ENCODE measurements at places on chromosomes 7 and 10.

DNA sequence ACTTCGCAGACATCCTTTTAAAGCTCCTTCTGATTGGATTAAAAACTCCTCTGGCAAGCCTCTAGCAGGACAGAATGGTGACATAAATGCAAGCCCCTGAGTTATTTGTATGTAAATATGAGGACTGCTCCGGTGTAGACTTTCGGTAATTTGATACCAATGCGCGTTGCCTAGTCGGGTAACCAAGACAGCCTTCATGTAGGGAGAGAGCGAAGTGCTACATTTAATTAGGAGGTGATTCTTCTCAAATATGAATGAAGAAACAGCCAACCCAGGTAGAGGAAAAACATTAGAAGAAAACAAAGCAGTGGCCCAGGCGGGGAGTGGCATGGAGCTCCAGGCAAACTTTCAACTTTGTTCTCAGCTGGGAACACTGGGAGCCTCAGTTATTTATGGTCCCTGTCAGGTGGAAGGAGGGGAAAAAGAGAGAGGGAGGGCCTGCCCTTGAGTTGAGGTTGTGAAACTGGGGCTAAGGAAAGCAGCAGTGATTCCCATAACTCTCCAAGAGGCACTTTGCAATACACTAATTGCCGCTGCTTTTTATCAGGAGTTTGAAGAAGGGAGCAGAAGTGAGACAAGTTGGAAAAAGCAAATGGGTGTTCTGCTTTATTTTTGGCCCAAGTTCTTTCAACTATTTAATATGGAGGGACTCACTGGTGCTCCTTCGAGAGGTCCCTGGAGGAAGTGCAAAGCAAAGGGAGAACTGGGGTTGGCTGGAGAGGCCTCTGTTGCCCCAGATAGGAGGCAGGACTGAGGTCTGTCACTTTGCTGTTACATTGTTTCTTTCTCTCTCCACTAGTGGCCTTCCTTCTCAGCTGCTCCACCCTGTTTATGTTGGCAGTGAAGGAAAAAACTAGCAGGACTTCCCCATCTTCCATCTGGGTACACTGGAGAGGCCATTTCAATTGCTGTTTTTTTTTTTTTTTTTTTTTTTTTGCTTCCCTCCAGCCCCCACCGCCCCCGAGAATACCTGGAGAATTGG is 234.6 kb upstream of the CCDC6 start:
- no peak for DNase-seq

DNA sequence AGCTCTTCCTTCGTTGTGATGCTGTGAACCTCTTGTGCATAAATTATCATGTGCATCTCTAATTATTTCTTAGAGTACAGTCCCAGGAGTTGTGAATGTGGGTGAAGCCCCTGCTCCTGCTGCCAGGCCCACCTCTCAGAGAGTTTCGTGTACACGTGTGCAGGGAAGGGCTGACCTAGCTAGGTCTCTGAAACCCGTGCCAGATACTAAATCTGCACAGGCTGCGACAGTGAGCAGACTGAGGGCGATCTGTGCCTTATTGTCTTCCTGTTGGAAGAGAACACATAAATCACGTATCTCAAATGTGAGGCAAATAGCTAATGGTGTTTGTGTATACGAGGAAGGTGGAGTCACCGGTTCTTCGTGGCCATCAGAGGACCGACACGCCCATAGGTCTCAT is 71.8 kb upstream of the DNAJB6 start:
- DNase-seq: no peak

GRCh38 chr7:132723506-132724081 is 147.3 kb upstream of the PLXNA4 start:
- DNase-seq: no peak

GRCh38 chr10:3874990-3875841 is 90.2 kb upstream of the KLF6 start:
- DNase-seq: peak; percentile 30

- no peak for DNase-seq
These were observed 2.9 kb downstream of the PKD2L1 start for GRCh38 chr10:100327007-100327717.

DNA sequence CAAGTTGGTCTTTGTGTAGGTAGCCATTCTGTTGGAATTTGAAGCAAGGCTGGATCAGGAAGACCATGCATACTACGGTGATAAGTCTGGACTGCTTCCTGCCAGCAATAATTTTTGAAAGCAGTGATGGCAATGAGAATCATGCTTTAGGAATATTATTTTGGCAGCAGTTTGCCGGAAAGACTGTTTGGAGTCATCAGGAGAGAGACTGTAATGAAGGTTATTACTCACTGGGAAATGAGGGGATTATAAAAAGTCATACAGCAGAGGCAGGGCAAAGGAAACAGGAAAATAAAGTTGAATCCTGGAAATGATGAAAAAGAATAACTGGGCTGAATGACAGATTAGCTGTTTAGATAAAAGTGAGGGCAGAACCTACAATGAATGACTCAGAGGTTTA is 1136.8 kb upstream of the AUTS2 start:
- no peak for DNase-seq

GRCh38 chr10:11355592-11355991 is 255.9 kb downstream of the USP6NL start:
- no peak for DNase-seq

DNA sequence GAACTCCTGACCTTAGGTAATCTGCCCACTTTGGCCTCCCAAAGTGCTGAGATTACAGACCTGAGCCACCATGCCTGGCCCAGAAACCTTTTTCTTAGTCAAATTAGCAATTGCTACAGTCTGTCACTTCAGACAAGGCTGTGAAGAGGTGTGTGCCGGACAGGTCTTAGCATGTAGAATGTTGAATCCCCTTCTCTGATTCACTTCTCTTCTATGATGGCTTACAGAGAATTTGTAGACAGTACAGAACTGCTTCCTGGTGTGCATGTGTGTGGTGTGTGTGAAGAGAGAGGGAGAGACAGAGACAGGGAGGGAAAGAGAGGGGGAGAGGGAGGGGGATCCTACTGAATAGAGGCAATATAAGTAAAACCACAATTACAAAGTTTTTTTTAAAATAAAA is 150.4 kb downstream of the PARD3 start:
- no peak for DNase-seq

GRCh38 chr7:2626498-2627117 is 5.2 kb upstream of the TTYH3 start:
- no peak for DNase-seq

DNA sequence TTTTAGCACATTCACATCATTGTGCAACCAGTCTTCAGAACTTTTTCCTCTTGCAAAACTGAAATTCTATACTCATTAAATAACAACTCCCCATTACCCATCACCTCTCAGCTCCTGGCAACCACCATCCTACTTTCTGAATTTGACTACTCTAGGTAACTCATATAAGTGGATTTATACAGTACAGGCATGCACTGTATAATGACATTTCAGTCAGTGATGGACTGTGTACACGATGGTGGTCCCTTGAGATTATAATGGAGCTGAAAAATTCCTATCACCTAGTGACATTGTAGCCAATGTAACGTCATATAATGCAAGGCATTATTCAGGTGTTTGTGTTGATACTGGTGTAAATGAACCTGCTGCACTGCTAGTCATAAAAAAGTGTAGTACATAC is 60.1 kb downstream of the BTRC start:
- DNase-seq: no peak

DNA sequence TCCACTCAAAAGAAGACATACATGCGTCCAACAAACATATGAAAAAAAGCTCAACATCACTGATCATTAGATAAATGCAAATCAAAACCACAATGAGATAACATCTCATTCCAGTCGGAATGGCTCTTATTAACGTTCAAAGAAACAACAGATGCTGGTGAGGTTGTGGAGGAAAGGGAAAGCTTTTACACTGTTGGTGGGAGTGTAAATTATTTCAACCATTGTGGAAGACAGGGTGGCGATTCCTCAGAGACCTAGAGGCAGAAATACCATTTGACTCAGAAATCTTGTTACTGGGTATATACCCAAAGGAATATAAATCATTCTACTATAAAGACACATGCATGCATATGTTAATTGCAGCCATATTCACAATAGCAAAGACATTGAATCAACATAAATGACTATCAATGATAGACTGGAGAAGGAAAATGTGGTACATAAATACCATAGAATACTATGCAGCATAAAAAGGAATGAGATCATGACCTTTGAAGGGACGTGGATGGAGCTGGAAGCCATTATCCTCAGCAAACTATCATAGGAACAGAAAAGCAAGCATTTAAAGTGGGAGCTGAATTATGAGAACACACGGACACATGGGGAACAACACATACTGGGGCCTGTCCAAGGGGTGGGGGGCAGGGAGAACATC is 28.4 kb downstream of the PCDH15 start:
- no peak for DNase-seq

DNA sequence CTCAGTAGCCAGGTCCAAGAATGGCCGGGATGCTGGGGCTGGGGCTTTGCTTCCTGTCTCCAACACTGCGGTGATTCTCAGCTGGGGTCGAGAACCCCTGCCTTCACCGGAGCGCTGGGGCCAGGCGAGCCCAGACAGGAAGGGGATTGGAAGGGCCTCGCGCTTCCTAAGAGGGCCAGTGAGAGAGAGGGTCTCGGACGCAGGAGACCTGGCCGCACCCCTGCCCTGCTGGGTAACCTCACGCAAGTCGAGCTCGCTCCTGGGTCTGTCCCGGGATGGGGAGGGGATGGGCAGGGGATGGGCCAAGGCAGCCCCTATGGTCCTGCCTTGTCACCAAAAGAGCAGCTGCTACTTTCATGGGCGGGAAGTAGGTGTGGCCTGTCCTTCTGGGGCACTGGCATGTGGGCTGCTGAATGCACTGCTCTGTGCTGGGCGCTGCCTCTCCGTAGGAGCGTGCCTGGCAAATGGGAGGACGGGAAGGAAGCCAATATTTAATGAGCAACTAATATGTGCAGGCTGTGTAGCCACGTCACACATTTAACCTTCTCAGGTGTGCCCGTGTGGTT is 20.0 kb downstream of the KCNK18 start:
- no peak for DNase-seq

GRCh38 chr7:96977445-96977844 is 27.9 kb upstream of the DLX6 start:
- no peak for DNase-seq

DNA sequence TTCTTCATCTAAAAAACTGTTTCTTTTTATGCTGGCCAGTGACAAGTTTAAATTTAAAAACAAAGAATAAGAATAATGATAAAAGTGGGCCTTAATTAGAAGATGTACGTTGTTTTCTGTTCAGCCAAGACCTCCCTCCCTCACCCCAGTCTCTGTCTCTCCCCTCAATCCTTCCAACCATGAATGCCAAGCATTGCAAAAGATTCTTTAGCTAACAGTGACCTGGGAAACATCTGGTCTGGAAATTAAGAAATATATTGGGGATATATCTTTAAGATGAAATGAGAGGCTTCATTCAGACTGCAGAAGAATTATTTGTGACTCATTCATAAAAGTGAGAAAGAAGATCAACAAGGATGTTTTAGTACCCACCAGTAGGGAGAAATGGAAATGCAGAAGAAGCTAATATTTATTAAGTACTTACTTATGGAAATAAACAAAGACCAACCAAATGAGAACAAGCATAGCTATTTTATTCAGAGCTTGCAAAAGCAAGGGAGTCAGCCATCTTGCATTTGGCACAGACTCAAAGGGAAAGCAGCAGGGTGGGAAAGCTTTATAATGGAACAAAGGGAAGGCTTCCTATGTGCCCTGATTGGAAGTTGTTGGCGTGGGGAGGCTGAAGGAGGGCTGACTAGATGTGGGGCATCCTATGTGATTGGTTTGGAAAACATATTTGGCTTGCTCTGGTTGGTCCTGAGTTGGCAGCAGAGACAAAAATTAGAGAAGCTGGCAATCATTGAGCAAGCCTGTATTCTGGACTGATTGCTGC is 595.4 kb upstream of the GHITM start:
- no peak for DNase-seq

- DNase-seq: no peak
These were observed 5.6 kb downstream of the CAMK2G start for GRCh38 chr10:73868655-73869195.

DNA sequence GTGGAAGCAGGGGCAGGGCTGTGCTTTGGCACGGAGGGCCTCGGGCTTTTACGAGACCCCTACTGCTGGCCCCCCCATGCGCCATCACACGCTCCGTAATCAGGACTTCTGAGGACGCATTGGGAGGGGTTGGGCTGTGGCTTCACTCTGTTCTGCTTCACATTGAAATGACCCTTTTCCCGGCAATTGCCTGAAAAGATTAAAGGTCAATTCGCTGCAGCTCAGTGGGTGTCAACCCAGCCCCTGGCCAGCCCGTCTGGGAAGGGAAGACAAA is 41.7 kb upstream of the UBE3C start:
- no peak for DNase-seq

GRCh38 chr7:22598318-22598920 is 98.4 kb upstream of the STEAP1B start:
- DNase-seq: no peak

DNA sequence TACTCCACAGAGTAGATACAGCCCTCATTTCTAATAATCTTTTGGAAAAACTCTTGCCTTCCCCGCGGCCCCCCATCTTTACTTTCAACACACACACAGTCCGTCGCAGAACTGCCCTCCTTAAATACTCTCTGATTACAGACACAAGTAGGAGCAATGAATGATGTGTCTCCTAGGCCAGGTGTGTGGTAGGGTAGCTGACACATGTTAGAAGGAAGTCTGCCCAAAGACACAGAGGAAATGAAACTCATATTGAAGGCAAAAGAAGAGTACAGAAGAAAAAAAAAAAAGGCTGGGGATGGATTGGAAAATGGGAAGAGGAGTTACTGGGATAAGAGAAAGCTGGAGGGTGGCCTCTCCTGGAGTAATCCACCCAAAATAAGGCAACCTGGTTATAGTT is 14.6 kb downstream of the OPALIN start:
- no peak for DNase-seq

DNA sequence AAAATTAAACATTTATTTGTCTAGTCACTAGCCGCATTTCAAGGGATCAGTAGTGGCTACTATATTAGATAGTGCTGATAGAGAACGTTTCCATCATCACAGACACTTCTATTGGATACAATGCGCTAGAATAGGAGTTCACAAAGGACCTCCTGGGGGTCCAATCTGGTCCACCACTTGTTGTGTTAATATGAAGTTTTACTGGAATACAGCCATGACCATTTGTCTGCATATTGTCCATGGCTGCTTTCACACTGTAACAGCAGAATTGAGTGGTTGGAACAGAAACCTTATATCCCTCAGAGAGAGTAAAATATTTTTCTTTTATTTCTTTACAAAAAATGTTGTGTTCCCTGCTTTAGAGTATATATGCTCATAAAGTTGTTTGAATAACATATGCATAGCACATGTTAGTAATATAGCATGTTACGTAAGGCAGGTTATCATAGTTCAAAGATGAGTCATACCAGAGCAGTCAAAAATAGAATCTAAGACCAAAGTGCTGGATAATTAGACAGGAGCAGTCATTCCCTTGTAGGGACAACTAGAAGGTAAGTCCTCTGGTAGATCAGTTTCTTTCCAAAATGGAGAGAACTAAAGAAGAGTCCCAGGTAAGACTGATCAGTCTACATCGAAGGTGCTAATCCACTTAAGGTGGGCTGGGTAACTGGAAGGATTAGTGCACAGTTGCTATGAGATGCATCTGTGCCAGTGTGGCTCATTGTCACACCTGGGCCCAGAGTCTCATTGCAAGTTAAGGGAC is 14.9 kb downstream of the BZW2 start:
- no peak for DNase-seq

GRCh38 chr10:66337211-66337610 is 588.6 kb upstream of the LRRTM3 start:
- DNase-seq: no peak
